ENCODE measurements at places on chromosomes 11 and 22.

GRCh38 chr11:119117004-119117706, 4.2 kb upstream of the HINFP start:
- no peak for DNase-seq

DNA sequence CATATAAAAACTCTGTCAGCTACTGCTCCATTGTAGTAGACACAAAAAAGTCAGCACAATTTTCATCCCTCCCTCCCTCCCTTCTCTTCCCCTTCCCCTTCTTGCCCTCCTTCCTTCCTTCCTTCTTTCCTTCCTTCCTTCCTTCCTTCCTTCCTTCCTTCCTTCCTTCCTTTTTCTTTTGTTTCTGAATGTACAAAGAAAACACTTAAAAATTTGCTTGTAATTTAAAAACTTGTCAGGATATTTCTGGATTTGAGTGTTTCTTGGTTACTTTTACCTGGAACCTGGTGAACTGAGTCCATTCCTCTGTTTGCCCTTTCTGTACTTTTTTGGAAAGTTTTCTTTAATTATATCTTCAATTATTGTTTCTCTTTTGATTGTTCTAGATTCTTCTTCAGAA, 31.5 kb upstream of the PLET1 start:
- DNase-seq = no peak

DNA sequence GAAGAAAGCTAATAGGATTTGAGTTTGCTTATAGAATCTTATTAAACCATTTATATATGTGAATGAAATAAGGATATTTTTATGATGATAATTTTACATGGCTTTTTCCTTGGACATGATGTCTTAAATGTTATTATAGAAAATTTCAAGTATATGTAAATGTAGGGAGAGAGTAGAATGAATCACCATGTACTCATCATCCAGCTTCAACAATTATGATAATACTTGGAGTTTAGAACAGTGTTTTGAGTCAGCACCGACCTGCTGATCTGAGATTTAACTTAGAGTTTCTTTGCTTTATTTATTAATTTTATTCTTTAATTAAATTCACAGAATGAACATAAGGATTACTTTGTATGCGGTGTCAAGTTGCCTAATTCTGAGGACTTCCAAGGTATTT, 193.5 kb downstream of the UVRAG start:
- no peak for DNase-seq

- DNase-seq = peak; percentile 62
These were observed 94.1 kb downstream of the SWAP70 start for GRCh38 chr11:9757809-9758636.

DNA sequence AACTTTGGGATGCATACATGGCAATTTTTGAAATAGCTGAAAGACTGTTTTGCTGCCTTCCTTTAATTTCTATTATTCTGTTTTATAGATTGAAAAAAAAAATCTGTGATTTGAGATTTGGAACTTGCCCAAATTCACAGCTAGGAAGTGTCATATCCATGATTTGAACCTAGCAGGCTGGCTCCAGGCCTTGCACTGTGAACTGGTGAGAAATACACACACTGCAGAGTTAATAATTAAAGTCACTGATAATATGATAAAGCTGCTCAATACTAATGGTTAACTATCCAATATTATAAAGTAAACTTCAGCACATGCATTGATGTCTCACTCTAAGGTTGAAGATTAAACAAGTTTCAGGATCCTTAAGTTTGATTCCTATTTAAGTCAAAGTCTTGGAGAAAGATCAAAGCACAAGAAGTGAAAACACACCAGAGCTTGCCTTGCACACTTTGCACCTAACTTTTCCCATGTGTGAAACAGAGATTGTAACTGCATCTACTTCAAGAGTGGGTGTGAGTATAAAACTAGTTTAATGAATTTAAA, 150.6 kb upstream of the CCDC179 start:
- DNase-seq = no peak

DNA sequence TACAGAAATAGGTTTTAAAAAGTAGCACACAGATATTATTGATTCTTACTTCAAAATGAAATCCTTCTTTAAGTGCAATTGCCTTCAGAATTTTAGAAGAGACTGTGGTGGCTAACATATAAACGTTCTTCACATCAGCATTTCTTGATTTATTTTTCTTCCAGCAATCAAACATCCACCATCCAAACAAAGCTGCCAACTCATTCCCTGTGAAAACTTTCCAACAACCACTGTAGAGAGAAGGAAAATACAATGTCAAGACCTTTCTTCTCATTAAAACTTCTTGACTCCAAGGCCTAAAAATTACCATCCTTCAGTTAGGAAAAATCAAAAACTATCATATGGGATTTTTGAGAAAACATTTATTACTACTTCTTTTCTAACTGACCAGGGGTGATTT, 34.0 kb upstream of the P4HA3 start:
- DNase-seq = no peak
